CD4-positive, alpha-beta memory T cell (primary cell): ENCODE measurements at places on chromosomes 7 and 10. TPM values are rescaled to one million over a fixed set of nuclear protein-coding genes. Genes with fewer than 3 reads are reported as not detected.

Gene RBM20
- not detected for total RNA-seq

Gene CLEC2L
- total RNA-seq: not detected

Gene CALY
- total RNA-seq: 6.4 TPM

Gene CUX1
- total RNA-seq: 46.1 TPM

Gene CPED1
- total RNA-seq: 0.32 TPM

GRCh38 chr10:48722153-48723145, 37.8 kb downstream of the WDFY4 start:
- H3K27me3 ChIP-seq: no peaks in the 10 kb centered on the region
- DNase-seq: no peak
- no peaks in the 10 kb centered on the region for H3K36me3 ChIP-seq

- no peaks in the 10 kb centered on the region for H3K27me3 ChIP-seq
- H3K27ac ChIP-seq: no peak overlapping the region
- no peaks in the 10 kb centered on the region for H3K4me1 ChIP-seq
- no peaks in the 10 kb centered on the region for H3K36me3 ChIP-seq
- no peak for DNase-seq
Observed at GRCh38 chr10:111084366-111085255, 7.8 kb downstream of the ADRA2A start.

DNA sequence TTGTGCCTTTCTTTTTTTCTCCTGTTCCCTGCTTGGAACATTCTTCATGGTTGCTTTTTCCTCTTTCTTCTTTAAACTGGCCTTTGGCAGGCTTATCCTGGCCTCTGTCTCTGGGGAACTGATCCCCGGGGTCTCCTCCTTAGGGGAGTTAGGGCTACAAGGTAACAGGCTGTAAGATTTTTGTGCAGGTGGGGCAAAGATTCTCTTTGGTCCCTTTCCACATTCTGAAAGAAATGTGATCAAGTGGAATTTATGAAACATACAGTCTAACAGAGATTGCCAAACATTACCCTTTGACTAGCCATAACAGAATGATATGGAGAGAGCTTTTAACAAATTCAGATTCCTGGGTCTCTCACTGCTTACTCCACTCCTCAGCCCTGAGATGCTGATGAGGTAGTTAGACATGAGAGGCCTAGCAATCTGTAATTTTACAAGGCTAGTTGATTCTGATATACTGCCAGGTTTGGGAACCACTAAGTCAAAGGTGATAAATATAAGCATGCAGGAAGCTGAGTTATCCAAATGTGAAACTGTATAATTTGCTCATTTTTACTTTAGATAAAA, 8.8 kb downstream of the ZCWPW1 start:
- H3K27ac ChIP-seq: no peak overlapping the region
- no peak overlapping the region for H3K4me3 ChIP-seq
- no peaks in the 10 kb centered on the region for H3K36me3 ChIP-seq

- no peaks in the 10 kb centered on the region for H3K36me3 ChIP-seq
- no peaks in the 10 kb centered on the region for H3K4me1 ChIP-seq
- no peak overlapping the region for H3K4me3 ChIP-seq
- H3K27ac ChIP-seq: no peak overlapping the region
Observed at GRCh38 chr10:96259150-96259549, 12.2 kb downstream of the BLNK start.

DNA sequence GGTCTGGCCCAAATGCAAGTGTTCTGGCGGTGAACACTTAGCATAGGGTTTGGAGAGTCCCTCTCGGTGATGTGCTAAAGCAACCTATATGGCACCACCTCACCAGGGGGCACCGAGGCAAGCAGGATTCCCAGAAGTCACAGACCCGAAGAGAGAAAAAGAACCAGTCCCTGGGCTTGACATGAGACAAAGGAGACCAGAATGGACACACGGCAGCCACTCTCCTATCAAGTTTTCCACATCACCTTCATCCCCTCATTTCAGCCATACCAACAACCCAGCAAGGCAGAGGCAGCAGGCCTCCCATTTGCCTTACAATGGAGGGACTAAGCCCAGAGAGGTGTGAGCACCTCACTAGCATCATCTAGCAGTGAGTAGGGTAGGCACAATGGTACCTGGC, 19.7 kb downstream of the GPRIN2 start:
- no peak for DNase-seq
- H3K27me3 ChIP-seq: peaks cover 3% of the 10 kb centered on the region
- no peaks in the 10 kb centered on the region for H3K36me3 ChIP-seq
- H3K4me1 ChIP-seq: no peaks in the 10 kb centered on the region
- no peak overlapping the region for H3K4me3 ChIP-seq

GRCh38 chr10:71080381-71081228, 131.8 kb upstream of the UNC5B start:
- no peak overlapping the region for H3K27ac ChIP-seq
- no peak for DNase-seq
- no peak overlapping the region for H3K4me3 ChIP-seq
- no peaks in the 10 kb centered on the region for H3K36me3 ChIP-seq

DNA sequence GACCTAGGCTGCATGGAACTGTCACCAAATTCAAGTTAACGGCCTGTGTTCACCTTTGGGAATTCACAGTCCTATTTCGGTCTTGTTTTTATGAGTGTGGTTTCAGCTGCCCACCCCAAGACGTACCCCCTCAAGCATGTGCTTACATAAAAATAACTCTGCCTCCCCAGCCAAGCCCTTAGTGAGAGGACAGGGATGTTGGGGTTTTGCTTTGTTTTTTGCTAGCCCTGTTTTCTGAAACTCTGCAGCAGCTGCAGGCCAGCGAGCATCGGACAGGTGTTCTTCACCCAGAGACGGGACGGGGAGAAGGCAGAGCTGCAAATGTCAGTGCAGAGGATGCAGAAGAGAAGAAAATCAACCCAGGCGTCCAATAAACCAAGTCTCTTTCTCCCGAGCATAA, 13.5 kb downstream of the CHST15 start:
- no peak for DNase-seq
- H3K27me3 ChIP-seq: no peaks in the 10 kb centered on the region
- H3K4me1 ChIP-seq: no peaks in the 10 kb centered on the region
- H3K27ac ChIP-seq: no peak overlapping the region
- H3K36me3 ChIP-seq: no peaks in the 10 kb centered on the region
